ENCODE measurements at places on chromosomes 7 and 10.
A peak's percentile ranks its signal among the peaks of the same experiment; 100 is the strongest.

DNA sequence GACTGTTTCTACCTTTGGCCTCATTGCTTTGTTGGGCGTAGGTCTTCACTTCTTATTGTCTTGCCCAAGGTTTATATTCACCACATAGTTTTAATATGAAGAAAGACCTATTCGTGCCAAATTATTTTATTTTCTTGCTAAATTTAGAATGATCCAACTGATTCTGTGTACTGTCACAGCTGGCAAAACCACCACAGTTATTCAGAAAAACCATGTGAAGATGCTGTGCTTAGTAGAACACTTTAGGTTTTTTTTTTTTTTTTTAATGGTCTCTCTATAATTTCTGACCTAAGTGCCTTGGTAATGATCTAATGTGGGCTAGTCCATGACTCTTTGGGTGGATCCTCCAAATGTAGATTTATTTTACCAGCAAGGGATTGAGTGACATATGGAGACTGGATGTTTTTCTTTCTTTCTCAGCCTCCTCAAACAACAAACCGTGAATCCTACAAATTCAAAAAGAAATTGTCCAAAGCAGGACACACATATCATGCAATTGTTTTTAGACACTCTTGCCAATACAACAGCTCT lies 243.8 kb downstream of the DYNC1I1 start:
- no peak for DNase-seq

- no peak for DNase-seq
Measured at GRCh38 chr10:98047009-98047741, 16.8 kb upstream of the CRTAC1 start.

- no peak for DNase-seq
Measured at GRCh38 chr7:142451296-142451695, 193.4 kb upstream of the PRSS58 start.

DNA sequence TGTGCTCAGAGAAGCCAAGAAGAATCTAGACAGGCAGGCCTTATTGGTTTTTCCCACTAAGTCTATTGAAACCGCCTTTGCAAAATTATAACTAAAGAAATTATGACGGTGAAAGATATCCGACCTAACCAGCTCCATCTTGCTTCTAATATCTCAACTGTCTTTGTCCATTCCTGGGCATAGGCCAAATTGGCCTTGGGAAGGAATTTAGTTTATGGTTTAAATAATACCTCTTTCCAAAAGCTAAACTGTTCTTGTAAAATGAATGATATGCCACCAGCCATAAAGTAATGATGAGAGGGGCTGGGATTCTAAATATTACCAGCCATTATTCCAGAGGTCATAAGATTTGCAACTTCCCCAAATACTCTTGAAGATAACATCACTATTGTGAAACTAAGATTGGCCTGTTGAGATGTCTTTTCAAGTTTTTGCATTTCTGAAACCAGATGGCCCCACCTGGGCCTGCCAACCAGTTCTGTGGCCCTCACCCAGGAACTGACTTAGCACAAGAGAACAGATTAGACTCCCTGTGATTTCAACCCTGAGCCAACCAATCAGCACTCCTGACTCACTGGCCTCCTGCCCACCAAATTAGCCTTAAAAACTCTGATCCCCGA lies 41.2 kb upstream of the SLC35G1 start:
- no peak for DNase-seq

DNA sequence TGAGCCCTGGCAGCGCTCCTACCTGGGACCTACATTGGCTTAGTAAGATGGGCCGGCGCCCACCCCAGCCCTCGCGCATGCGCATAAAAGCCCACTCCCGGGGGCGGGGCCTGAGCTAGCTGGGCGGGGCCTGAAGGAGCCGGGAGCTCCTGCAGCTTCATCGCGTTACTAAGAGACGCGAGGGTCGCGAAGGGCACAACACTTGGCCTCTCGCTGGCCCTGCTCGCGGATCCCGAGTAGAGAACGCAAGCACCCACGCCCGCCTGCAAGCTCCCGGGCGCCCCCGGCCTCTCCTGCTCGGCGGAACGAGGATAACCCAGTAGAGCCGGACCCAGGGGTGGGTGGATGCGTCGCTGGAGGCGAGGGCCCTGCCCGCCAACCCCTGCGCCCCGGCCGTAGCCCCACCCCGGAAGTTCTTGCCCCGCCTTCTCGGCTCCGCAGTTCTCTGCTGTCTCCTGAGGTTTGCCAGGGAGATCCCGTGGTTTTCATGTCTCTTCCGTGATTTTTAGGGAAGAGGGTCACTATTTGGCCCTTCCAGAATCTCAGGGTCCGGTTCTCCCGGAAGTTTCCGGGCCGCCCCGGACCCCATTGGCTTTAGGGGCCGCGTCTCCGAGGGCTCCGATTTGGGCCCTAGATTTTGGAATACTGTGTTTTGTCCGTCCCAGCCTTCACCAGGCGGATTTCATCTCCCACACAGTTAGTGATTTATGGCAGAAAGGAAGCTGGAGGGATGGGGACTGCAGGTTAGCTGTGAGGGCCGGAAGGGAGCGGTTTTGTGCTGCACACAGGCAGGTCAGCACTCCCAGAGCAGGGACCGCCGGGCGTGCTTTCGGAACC lies at the start of gene MEIG1:
Gene MEIG1 (plus strand): TSS at position 168 of the 837 bp plus-strand sequence. CDS start 7,081 bp downstream, outside the sequence.
- peak; percentile 89 for DNase-seq

DNA sequence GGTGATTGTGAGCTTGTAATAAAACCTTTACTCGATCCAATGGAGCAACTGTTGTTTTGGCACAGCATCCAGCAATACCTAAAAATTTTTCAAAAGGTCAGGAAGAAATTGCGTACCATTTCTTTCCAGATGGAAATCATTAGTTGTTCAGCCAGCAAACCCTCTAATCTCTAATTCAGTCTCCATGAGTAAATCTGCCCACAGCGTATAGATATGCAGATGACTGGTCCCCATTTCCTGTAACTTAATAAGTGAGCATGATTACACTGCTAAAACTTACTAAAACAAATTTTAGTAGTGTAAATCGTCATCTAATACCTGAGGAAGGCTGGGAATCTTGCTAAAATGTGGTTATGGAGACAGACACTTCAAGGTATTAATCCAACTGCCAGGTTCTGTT lies 10.6 kb downstream of the SLC25A16 start:
- DNase-seq, result no peak

- DNase-seq, result no peak
Measured at GRCh38 chr7:26460351-26461085, 168.9 kb downstream of the SNX10 start.

GRCh38 chr10:89129911-89130310 lies 77.2 kb downstream of the CH25H start:
- DNase-seq, result no peak

- no peak for DNase-seq
Measured at GRCh38 chr10:115030483-115031200, 62.5 kb upstream of the ATRNL1 start.

- no peak for DNase-seq
Measured at GRCh38 chr7:148374396-148375259, 215.9 kb upstream of the C7orf33 start.

Data from NCI-H774 (cell line).